Stimulated activated CD8-positive, alpha-beta memory T cell treated with anti-CD3 and anti-CD28 coated beads, Interleukin-7, amount 100 ng/mL, for 24 hours (primary cell): ENCODE measurements at places on chromosomes 1 and 21.

DNA sequence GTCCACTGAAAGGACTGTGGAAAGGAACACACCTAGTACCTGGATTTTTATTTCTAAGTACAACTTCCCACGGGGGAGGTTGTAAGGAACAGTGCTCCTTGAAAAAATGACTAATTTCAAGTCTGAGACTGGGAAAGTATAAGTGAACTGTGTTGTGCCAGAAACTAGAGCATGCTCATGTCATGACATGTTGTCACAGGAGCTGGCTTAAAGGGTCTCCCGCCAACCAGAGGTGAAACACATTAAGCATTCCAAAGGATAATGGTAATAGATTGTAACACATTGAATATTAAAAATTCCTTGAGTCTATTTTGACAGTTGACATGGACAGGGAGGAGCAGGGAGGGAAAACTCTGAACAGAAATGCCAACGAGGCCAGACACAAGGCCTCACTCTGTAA lies 6.3 kb downstream of the ATP2B4 start:
- no peak for DNase-seq

DNA sequence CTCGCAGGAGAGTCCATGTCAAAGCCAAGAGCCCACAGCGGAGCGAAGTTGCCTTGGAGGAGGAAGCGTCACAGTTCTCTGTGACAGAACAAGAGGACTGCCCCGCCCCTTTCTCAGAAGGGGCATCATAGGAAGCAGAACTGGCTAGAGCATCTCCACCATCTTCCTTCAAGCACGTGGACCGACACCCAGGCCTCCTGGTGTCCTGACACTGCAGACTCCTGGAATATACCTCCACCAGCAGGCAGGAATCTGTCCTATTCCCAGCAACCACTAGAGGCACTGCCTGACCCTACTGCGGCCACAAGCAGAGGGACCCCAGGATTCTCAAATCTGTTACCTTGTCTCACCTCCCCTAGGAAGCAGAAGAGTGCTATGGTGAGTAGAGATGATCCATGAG lies 37.8 kb downstream of the GPA33 start:
- no peak for DNase-seq

- no peak for DNase-seq
Observed at GRCh38 chr1:101120868-101121267, 95.3 kb upstream of the DPH5 start.

GRCh38 chr1:205303247-205303888 lies 18.2 kb downstream of the NUAK2 start:
- no peak for DNase-seq

GRCh38 chr1:101154547-101154946 lies 82.3 kb upstream of the S1PR1 start:
- DNase-seq, result no peak

DNA sequence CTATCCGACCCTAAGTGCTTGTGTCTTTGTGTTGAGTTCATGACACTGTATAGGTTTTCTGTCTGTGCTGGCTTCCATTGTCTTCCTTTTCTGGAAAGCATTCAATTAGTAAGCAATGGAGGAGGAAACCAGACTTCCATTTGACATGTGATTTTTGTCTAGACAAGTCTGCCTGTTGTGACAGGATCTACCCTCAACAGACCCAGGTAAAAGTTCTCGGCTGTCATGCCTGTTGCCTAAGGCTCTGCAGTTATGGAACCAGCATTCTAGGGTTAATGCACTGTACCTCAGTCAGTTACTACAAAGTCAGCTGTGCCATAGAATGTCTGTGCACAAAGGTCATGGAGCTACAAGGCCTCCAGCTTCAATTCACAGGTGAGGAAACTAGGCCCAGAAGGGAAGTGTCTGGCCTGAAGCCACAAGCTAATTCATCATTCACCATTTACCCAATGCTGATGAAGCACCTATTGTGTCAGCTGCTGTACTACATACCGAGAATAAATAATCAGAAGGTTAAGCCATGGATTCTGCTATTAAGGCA lies 72.3 kb downstream of the PLPP3 start:
- DNase-seq, result no peak

- DNase-seq, result no peak
Observed at GRCh38 chr21:46004168-46004861, 22.7 kb downstream of the COL6A1 start.
